ENCODE measurements at places on chromosomes 16 and 17.

DNA sequence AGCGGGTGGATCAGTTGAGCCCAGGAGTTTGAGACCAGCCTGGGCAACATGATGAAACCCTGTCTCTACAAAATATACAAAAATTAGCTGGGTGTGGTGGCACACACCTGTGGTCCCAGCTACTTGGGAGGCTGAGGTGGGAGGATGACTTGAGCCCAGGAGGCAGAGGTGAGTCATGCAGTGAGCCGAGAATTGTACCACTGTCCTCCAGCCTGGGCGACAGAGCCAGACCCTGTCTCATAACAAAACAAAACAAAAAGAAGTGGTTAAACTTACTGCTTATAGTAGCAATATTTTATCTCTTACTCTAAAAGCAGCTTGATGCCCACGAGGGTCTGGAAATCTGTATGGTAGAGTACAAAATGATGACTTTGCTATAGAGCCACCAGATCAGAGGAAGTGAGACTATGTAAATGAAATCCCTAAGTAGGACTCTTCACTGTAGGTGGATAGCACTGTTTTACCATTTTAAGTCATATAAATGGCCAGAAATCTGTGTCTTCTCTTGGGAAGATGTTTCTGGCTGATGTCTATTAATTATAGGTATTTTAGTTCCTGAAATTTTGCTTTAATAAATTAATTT, 60.4 kb upstream of the MRC2 start:
- no peak for DNase-seq

GRCh38 chr17:1280652-1281051, 1.2 kb downstream of the TRARG1 start:
- no peak for DNase-seq

DNA sequence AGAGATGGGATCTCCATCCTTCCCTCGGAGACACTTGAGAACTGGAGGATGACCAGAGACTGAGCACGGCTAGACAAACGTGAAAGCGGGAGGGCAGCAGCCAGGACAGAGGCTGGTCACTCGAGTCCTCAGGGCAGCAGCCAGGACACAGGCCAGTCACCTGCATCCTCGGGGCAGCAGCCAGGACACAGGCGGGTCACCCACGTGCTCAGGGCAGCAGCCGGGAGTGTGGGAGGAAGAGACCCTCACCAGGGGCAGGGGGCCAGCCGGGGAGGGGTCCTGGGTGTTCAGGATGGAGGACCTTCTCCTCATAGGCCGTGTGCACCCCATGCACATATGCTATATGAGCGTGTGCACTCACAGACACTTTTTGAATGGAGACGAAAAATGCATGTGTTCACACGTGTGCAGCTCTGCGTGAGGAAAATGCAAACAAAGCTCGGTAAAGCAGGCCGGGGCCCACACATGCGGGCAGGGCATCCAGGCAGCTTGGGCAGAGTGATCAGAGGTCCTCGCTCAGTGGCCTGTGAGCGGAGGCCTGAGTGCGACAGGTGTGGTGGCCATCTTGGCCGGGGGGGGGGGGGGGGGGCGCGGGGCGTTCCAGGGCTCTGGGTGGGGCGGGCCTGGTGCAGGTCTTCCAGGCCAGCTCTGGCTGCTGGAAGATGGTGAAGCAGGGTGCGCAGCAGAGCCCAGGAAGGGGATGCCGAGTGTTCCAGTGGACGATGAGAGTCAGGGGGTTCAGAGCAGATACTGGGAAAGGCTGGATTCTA, 26.7 kb downstream of the ZNF469 start:
- DNase-seq: no peak

DNA sequence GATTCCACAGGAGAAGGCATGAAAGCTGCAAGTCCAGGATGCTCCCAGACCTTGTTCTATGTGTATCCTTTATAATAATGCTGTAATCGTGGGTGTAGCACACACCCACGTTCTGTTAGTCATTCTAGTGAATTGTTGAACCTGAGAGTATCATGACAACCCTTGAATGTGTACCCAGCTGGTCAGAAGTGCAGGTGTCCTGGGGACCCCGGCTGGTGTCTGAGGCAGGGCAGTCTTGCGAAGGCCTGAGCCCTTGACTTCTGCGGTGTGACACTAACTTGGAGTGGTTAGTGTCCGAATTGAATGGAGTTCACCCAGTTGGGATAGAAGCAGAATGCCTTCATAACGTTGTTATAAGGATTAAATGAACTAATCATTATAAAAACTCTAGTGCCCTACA, 218.0 kb upstream of the TNRC6C start:
- no peak for DNase-seq

- DNase-seq: peak; percentile 67
Measured at GRCh38 chr17:81471818-81472456, 40.7 kb downstream of the ACTG1 start.

DNA sequence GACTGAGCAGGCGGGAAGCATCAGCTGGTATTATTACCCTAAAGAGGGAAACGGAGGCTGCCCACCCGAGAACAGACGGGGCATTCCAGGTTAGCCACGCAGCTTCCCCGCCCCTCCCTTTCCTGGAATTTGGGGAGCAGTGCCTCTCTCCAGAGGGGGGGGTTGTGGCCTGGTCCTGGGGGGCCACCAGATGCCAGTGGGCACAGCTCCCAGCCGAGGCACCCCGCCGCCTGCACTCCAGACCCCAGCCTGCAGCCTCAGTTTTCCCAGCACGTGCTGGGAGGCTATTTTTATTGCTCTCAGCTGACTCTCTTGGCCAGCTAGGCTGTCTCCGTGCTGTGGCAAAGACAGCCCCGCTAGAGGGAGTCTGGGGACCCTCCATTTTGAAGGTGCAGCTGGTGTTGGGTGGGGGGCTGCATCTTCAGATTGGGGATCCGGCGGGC, 62.7 kb upstream of the GSE1 start:
- no peak for DNase-seq

DNA sequence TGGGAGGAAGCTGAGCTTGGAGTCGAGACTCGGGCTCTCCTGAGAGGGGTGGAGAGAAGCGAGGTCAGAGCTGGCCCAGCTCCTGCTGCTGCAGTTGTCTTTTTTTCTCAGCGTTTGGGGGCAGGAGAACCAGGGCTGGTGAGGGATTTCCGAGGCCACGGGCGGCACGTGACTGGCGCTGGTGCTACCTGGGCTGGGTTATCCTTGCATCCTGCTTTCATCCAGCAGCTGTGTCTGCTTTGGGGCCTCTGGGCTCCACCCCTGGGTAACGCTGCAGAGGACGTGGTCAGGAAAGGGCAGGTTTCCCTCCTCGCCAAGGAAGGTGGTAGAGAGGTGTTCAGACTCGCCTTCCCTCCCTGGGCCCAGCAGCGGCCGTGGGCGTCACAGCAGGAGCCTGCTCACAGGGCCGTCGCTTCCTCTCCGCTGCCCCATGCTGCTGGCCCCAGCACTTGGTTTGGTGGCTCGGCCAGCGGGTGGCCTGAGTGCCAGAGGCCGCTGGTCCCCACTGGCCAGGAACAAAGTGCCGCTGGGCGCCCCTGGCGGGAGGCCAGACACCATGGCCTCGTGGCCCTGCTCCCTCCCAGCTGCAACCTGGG, 22.5 kb downstream of the GSE1 start:
- DNase-seq: no peak

- no peak for DNase-seq
Measured at GRCh38 chr16:26709175-26709574, 357.6 kb upstream of the C16orf82 start.

Measured in HuH-7 (cell line).